ENCODE measurements at places on chromosomes 11 and 22. TPM values are rescaled to one million over a fixed set of nuclear protein-coding genes. Genes with fewer than 3 reads are reported as not detected.

BTG4 gene
- not detected for total RNA-seq

- DNase-seq, result no peak
Measured at GRCh38 chr11:80136991-80137390, 696.2 kb upstream of the TENM4 start.

GRCh38 chr11:96246718-96247552, 96.1 kb downstream of the MAML2 start:
- DNase-seq, result no peak

GRCh38 chr22:24120044-24120443, 61.2 kb upstream of the SUSD2 start:
- DNase-seq, result no peak

GRCh38 chr11:6531267-6531752, 34.2 kb downstream of the DNHD1 start:
- DNase-seq, result no peak

GRCh38 chr22:21952586-21953571, at the start of gene PPM1F:
Gene PPM1F (minus strand): TSS chr22:21952848. CDS start chr22:21946048, 6,800 bp downstream.
- peak; percentile 88 for DNase-seq

GRCh38 chr11:2685566-2686359, 14.0 kb downstream of the KCNQ1OT1 start:
- peak; percentile 17 for DNase-seq

DNA sequence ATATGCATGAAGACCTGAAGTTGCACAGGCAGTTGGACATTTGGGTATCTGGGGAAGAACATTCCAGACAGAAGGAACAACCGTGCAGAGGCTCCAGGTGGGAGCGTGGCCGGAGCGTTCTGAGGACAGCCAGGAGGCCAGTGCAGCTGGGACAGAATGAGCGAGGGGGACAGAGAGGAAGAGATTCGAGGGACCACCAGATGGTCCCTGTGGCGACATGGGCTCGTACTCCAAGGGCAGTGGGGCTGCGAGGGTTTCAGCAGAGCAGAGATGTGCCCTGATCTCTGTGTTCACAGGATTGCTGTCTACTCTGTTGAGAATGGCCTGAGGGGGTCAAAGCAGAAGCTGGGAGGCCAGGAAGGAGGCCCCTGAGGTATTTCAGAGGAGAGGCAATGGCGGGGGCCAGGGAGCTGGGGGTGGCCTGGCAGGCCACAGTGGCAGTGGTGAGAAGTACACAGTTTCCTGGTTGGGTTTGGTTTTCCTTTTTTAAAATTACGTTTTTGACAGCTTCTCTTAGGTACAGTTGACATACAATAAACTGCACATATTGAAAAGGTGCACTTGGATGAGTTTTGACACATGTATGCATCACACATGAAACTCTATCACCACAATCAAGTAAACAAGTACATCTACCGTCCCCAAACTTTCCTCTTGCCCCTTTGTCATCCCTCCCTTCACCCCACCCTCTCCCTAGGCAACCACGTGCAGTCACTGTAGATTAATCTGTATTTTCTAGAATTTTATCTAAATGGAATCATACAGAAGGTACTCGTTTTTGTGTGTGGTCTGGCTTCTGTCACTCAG, 24.8 kb upstream of the SOX10 start:
- DNase-seq, result no peak

DNA sequence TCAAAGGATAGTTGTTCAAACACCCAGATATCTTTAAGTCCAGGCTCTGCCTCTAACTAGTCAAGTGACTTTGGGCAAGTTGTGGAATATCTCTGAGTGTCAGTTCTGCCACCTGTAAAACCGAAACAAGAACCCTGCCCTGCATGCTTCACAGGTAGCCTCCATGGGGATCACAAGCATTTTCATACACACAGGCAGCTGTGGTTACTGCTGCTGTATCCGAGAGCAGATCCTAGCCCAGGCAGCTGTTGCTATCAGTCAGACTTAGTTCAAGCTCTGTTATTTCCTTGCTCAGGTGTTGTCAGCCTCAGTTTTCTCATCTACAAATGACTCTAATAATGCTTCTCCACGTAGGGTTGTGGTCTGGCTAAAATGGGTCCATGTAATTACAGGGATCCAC, 6.5 kb upstream of the RASD2 start:
- no peak for DNase-seq

DNA sequence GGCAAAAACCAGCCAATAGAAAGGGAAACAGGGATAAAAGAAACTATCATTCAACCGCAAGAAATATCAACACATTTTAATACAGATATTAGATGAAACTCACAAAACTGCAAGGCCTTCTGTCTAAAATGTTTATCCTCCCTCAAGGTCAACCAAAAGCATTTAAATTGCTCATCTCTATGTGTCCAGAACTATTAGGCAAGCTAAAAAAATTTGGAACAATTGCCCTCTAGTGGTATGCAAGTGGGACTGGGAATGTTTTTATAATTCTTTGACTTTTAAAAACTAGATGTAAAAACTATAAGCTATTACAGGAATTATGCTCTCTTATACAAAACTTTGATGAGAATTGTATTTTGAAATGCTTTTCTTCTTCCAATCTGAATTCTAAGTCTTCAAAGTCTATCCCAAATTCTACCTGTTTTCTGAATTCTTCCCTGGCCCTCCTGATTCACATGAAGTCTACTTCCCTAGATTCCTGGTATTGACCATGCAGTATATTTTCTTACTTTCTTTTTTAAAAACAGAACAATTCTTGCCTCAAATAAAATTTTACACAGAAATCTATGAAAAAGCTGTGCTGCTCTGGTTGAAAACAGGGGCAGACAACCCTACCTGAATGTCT, 4.9 kb downstream of the CWC15 start:
- DNase-seq, result no peak

DNA sequence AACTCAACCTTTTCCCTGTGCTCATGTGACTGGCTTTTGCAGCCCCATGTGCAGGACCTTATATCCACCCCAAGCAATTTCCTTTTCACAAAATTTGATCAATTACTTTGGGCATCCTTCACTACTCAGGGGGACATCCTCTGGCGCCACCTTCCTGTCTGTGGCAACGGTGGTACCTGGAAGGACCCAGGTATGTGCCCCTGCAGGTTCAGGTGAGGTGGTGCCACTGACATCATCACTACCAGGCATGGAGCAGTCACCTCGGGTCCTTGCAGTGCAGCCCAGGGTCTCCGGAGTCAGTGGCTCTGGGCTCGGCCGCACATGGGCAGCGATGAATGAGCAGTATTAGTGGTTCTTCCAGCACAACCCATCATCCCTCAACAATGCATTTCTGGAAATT, 37.7 kb upstream of the B3GAT1 start:
- no peak for DNase-seq

GRCh38 chr11:1219446-1219833, 3.4 kb upstream of the MUC5B start:
- peak; percentile 10 for DNase-seq
